ENCODE measurements at places on chromosomes 2 and 18. TPM values are rescaled to one million over a fixed set of nuclear protein-coding genes. Genes with fewer than 3 reads are reported as not detected.

- no peaks in the 10 kb centered on the region for H3K27me3 ChIP-seq
- no peak overlapping the region for H3K4me3 ChIP-seq
- DNase-seq, result no peak
- no peak overlapping the region for H3K27ac ChIP-seq
- H3K4me1 ChIP-seq, result no peaks in the 10 kb centered on the region
These were observed 42.8 kb upstream of the FSIP2 start for GRCh38 chr2:185695711-185696235.

G6PC2 gene
- not detected for polyA plus RNA-seq

DNA sequence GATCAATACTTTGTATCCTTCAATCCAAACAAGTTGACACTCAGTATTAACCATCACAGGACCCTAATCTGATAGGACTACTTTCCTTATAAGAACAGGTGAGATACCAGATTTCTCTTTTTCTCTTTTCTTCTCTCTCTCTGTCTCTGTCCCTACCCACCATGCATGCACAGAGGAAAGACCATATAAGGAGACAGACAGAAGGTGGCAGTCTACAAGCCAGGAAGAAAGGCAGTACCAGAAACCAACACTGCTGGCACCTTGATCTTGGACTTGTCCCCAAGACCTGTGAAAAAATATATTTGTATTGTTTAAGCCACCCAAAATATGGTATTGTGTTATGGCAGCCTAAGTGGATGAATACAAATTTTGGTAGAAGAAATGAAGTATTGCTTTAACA is 156.2 kb upstream of the KCNH7 start:
- no peaks in the 10 kb centered on the region for H3K36me3 ChIP-seq
- no peaks in the 10 kb centered on the region for H3K27me3 ChIP-seq
- no peak overlapping the region for H3K27ac ChIP-seq
- no peaks in the 10 kb centered on the region for H3K4me1 ChIP-seq
- no peak for DNase-seq

ANKRD62 gene
- not detected for polyA plus RNA-seq

GRCh38 chr2:8602809-8603208 is 79.0 kb upstream of the ID2 start:
- DNase-seq, result no peak
- no peak overlapping the region for H3K4me3 ChIP-seq
- no peaks in the 10 kb centered on the region for H3K36me3 ChIP-seq
- H3K4me1 ChIP-seq, result no peaks in the 10 kb centered on the region
- H3K27me3 ChIP-seq, result no peaks in the 10 kb centered on the region
